Pons (tissue), 1 donor: ENCODE measurements at places on chromosomes 3 and 15.

GRCh38 chr3:69866988-69867720, 127.9 kb downstream of the MITF start:
- no peak for DNase-seq

GRCh38 chr15:23403550-23403949, 43.5 kb downstream of the GOLGA6L2 start:
- no peak for DNase-seq

GRCh38 chr3:16330351-16330750, 65.3 kb downstream of the OXNAD1 start:
- no peak for DNase-seq

GRCh38 chr3:196117809-196118208, 35.9 kb upstream of the TFRC start:
- no peak for DNase-seq

GRCh38 chr3:73148206-73148605, 86.7 kb downstream of the EBLN2 start:
- no peak for DNase-seq
